ENCODE measurements at places on chromosomes 12 and 14.
A peak's percentile ranks its signal among the peaks of the same experiment; 100 is the strongest.

GRCh38 chr12:54173066-54173726, 15.6 kb downstream of the SMUG1 start:
- DNase-seq: no peak

DNA sequence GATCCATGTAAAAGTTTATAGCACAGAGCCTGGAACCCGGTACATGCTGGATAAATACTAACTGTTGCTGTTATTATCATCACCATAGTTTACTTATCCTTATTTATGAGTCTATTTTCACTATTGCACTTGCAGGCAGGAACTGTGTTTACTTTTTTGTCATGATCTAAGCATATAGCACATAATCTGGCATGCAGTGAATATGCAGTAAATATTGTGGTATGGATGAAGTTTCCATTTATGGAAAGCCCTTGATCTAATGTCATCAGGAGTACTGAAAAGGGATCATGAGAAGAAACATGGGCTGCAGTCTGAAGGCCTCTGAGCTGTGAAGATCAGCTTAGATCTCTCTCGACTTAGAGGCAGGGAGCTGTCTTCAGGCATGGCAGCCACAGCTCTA, 91.6 kb downstream of the KCNK13 start:
- DNase-seq: no peak

DNA sequence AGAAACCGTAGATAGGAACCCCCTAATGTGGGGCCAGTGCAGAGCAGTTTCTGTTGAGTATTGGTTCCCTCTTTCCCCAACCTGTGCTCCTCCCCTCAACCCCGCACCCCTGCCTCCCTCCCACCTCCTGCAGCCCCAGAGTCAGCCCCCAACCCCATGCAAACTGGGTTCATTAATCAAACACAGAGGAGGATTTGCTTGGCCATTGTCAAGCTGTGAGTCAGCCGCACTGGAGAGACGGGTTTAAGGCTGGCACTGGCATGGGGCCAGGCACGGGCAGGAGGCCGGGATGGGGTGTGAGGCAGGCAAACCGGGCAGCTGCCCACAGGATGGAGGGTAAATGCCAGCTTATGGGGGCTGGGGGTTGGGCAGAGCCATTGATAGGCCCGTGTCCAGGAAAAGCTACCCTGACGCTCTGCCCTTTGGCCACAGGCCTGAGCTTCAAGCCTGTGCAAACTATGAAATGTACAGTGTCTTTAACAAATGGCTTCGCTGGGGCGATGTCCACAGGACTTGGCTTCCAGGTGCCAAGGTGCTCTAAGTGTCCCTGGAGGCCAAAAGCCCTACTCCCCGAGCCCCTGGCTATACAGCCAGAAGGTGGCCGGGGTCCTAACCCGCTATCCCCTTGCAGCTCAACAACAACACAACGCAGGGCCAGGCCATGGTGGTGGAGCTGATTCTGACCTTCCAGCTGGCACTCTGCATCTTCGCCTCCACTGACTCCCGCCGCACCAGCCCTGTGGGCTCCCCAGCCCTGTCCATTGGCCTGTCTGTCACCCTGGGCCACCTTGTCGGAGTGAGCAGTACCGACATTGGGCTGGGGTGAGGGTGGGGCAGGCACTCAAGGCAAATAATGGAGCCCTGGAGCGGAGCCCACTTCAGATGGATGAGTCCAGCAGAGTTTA, 1.4 kb downstream of the AQP5 start:
- no peak for DNase-seq

DNA sequence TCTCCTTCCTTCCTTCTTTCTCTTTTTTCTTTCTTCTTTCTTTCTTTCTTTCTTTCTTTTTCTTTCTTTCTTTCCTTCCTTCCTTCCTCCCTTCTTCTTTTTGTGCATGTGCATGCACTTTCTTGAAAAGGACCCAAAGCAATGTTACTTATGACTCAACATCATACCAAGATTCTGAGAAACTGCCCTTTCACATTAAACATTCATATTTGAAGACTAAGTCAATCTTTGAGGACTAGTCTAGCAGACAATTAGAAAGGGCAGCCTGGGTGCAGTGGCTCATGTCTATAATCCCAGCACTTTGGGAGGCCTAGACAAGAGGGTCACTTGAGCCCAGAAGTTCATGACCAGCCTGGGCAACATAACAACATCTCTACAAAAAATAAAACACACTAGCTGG, 212.8 kb upstream of the KITLG start:
- DNase-seq: no peak

DNA sequence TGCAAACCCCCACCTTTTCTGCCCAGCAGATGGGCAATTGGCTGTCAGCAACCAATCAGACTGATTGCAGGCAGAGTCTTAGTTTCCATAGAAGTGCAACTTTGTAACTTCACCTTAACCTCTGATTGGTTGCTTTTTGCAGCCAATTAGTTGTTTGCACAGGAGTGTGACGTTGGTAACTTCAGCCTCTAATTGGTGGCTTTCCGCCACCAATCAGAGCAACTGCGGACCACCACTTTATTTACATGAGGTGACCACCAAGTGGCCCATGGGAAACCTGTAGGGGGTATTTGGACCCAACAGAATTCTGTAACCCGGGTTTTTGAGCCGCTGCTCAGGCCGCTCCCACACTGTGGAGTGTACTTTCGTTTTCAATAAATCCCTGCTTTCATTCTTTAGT, 32.3 kb downstream of the CDKN1B start:
- no peak for DNase-seq

DNA sequence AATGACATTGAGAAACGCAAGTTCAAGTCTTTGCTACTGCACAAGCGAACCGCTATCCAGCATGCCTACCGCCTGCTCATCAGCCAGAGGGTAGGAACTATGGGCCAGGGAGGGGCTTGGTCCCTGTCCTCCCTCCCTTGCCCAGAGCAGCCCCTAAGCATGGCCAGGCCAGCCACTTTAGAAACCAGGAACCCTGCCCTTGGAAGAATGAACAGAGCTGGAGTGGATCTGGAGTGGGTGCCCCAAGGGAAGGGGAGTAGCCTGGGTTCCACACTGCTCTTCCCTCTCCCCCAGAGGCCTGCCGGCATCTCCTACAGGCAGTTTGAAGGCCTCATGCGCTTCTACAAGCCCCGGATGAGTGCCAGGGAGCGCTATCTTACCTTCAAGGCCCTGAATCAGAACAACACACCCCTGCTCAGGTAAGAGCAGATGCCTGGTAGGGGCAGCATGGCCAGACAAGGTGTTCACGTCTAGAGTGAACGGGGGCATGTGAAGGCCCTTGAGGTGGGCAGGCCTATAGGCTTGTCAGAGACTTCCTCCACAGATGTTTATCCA, 55.8 kb downstream of the TPCN1 start:
- DNase-seq: no peak

DNA sequence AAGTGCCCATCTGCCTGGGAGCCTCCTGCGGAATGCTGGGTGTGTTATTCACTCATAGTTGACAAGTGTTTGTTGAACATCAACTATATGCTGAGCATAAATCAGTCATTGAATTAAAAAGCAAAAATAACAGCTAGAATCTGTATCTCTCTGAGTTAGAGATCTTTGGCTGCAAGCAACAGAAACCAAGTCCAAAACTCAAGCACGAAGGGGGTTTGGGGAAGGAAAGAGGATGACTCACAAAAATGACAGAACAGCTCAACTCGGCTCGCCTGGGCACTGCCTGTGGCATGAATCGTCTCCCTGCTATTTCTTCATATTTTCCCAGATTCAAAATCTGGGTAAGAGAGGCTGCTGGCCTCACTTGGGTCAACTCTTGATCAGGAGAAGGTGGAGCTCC, 72.6 kb upstream of the NCOR2 start:
- peak; percentile 49 for DNase-seq

GRCh38 chr12:43578782-43579181, 26.8 kb upstream of the ADAMTS20 start:
- DNase-seq: no peak

DNA sequence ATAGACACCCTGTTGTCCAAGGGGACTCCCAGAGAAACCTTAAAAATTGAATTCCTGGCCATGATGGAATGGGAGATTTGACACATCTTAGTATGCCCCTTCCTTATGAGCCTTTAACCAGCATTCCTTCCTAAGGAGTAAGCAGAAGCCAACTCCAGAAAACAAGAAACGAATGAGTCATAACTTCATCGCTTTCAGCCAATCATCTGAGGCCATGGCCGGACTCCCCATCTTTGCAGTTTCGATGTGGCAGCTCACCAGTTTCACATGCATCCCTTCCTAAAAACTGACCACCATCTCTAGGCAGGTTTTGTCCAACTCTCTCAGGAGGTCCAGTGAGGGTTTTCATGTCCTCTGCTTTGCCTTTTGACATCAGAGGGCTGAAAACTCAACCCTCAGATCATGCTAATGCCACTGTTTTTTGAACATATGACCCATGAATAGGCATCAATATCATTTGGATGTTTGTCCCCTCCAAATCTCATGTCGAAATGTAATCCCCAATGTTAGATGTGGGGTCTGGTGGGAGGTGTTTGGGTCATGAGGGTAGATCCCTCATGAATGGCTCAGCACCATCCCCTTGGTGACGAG, 19.9 kb downstream of the DAAM1 start:
- DNase-seq: no peak

GRCh38 chr12:54625598-54625997, 9.1 kb downstream of the LACRT start:
- DNase-seq: no peak

- DNase-seq: no peak
Observed at GRCh38 chr14:52064174-52064573, 4.7 kb downstream of the NID2 start.

DNA sequence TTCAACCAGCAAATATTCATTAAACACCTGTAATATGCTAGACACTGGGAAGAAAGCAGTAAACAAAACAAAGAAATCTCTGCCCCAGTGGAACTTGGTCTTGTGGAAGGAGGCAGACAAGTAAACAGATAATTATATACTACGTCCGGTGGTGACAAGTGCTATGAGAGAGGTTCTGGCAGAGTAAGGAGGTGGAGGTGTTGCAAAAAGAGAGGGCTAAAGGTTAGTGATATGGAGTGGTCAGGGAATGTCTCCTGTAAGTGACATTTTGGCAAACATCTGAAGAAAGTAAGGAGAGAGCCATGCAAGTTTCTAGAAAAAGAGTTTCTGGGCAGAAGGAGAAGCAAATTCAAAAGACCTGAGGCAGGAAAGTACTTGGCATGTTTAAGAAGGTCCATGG, 73.4 kb downstream of the RIC8B start:
- no peak for DNase-seq

DNA sequence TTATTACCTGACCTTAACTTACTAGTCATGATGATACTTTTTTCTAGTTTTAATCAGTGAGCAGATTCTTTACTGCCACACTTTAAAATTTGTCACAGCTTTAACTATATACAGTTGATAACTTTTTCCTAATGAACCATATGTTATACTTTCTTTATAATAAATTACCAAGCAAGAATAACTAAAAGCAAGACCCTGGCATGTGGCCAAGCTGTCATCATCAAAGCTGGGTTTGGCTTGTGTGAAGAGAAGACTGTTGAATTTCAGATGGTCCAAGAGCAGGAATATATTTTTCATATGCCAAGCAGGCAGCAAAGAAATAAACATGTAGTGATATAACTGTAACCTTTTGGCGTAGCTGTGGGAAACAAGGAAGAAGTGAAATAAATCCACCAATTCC, 93.5 kb downstream of the PUS7L start:
- no peak for DNase-seq

- no peak for DNase-seq
Observed at GRCh38 chr12:80321653-80322052, 122.4 kb upstream of the PTPRQ start.

- no peak for DNase-seq
Observed at GRCh38 chr14:64721391-64721791, 17.2 kb downstream of the PLEKHG3 start.

DNA sequence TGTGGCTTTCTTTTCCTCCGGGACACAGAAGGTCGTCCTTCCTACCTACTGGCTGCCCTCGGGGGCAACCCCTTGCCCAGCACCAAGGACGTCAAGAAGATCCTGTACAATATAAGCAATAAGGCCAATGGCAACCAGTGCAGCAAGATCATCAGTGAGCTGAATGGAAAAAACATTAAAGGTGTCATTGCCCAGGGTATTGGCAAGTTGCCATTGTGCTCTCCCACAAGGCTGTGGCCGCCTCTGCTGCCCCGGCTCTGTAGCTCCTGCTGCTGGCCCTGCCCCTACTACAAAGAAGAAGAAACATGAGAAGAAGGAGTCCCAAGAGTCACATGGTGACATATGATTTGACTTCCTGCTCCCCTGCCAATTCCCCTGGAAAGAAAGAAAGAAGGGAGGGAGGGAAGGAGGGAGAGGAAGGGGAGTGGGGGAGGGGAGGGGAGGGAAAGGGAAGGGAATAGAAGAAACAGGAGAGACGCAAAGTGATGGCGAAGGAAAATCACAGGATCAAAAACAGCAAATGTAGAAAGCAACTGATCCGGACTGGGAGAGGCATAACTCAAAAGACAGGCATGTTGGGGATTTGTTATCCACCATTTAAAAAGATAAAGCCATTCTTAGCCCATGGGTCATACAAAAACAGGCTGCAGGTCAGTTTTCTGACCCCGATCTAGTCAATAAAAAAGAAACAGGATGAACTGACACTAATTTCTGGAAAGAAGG, 61.3 kb upstream of the RESF1 start:
- DNase-seq: peak; percentile 47

Data from CD4-positive, alpha-beta T cell treated with Interleukin-15 for 1 hour (primary cell).